ENCODE measurements at places on chromosomes 1 and 21.
A peak's percentile ranks its signal among the peaks of the same experiment; 100 is the strongest.

DNA sequence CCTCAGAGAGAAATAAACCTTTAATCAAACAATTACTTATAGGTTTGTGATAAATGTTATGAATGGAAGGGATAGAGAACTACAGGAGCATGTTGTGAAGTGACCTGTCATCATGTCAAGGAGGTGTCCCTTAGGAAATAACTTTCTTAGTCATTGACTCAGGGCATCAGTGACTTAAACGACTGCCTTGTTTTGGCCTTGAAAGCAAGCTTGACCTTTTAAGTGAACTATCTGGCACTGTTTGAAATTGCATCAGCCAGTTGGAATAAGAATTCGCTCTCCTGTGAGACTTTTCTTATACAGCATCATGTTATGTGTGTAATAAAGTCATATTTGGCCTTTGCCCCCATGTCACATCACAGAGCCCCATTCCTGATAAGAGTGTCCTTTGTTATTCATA, 30.9 kb downstream of the LRRC8B start:
- DNase-seq = no peak

GRCh38 chr1:58986996-58987767, 203.3 kb upstream of the JUN start:
- DNase-seq = no peak

- DNase-seq = peak; percentile 58
These were observed 831 bp upstream of the FOXD2 start for GRCh38 chr1:47436979-47437446.

- DNase-seq = no peak
These were observed 55.5 kb downstream of the MAB21L3 start for GRCh38 chr1:116166655-116167054.

GRCh38 chr1:41920658-41921057, 1.9 kb upstream of the HIVEP3 start:
- DNase-seq = no peak

- DNase-seq = no peak
These were observed 410 bp downstream of the TXNDC12 start for GRCh38 chr1:52054496-52055065.

DNA sequence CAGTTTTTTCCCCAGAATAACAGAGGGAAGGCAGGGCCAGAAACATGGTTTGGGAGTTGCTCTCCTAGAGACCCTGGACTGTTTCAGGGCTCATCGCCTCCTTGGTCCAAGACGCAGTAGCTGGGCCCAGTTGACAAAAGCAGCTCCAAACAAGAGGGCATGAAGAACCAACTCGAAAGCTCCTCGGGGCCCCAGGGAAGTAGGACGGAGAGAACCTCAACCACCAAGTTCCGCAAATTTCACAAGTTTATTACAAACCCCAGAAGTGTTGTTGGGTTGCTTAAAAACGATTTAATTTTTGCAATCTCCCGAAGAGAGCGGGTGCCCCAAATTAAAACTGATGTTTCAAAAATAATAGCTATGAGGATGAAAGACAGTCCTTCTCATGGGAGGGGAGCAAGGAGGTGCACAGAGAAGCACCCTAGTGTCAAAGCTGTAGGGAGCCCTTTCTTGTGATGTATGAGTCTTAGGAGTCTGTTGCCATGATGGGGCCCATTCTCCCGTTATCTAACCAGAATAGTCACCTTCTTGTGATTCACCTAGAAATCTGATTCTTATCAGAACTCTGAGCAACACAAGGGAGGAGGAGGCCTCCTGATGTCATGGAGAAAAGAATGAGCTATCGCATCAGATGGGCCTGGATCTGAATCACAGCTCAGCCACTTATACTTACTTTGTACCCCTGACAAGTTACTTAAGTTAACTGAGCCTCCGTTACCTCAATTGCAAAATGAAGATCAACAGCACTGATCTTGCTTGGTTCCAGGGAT, 165.7 kb upstream of the IRF2BP2 start:
- DNase-seq = no peak

DNA sequence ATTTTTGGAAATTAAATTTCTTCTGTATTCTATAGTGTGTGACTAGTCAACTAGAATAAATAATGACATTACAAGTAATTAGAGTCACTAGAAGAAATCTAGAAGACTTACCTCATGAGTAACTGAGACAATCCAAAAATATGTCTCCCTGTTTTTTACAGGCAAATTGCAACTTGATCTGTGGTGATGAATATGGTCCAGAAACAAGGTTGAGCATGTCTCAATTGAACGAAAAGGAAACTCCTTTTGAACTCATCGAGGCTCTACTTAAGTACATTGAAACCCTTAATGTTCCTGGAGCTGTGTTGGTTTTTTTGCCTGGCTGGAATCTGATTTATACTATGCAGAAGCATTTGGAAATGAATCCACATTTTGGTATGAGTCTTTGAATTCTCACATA, 36.7 kb downstream of the DHX9 start:
- DNase-seq = no peak

DNA sequence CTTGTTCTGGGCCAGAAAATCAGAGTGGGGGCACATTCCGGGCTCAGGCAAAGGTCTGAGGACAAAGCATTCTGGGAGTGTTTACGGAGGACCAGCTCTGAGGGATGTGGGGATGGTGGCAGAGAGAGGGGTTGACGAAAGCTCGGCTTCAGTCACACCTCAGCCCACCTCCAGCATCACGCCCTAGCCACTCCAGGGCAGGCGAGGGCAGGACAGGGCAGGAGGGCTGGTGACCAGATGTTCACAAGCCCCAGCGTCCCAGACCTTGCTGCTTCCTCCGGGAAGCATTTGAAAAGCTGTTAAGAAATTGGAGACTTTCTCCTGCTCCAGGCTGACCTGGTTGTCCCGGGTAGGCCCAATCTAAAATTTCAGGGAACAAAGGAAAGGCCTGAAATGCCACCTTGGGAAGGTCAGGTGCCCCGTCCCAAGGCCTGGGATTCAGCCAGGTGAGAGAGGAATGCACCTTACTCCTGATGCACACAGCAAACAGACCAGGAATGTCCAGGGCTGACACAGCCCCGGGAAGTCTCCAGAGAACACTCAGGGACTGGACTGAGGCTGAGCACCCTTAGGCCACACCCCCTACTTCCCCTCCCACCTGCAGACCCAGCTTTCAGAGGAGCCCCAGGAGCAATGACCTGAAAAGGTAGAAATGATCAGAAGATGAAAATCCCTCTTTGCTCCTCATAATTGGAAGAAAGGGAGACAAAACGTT, 71.9 kb upstream of the KLHDC7A start:
- no peak for DNase-seq

Data from hepatic stellate cell (primary cell).